Stimulated activated naive CD4-positive, alpha-beta T cell treated with Interleukin-2 at 50 U/mL for 16 hours (primary cell): ENCODE measurements at places on chromosomes 16 and 17.

GRCh38 chr16:12191102-12191501 lies 214.6 kb downstream of the SNX29 start:
- DNase-seq = no peak

DNA sequence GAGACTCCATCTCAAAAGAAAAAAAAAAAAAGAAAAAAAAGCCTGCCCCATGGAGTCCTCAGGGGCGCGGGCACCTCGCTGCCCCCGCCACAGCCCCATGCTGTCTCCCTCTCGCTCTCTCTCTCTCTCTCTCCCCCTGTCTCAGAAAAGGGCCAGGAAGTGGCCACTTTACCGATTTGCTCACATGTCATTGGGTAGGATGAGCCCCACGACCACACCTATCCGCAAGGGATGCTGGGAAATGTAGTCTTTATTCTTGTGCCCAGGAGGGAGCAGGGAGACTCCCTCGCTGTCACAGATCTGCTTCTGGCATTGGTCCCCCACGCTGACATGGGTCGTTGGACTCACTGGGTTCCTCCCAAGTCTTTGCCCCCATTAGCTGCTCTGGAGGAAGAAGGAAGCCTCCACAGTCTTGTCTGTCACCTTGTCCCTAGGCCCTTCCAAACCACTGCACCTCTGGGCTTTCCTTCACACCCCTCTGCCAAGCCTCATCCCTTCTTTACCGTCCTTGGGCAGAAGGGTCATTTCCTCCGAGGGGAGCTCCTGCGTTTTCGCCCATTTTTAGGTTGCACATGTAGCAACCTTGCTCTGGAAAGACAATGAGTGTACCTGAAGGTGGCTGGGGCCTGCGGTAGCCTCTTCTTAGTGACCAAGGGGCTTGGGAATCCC lies 6.9 kb upstream of the GJD3 start:
- DNase-seq = no peak

GRCh38 chr17:58254803-58255202 lies 16.4 kb downstream of the LPO start:
- DNase-seq = no peak

DNA sequence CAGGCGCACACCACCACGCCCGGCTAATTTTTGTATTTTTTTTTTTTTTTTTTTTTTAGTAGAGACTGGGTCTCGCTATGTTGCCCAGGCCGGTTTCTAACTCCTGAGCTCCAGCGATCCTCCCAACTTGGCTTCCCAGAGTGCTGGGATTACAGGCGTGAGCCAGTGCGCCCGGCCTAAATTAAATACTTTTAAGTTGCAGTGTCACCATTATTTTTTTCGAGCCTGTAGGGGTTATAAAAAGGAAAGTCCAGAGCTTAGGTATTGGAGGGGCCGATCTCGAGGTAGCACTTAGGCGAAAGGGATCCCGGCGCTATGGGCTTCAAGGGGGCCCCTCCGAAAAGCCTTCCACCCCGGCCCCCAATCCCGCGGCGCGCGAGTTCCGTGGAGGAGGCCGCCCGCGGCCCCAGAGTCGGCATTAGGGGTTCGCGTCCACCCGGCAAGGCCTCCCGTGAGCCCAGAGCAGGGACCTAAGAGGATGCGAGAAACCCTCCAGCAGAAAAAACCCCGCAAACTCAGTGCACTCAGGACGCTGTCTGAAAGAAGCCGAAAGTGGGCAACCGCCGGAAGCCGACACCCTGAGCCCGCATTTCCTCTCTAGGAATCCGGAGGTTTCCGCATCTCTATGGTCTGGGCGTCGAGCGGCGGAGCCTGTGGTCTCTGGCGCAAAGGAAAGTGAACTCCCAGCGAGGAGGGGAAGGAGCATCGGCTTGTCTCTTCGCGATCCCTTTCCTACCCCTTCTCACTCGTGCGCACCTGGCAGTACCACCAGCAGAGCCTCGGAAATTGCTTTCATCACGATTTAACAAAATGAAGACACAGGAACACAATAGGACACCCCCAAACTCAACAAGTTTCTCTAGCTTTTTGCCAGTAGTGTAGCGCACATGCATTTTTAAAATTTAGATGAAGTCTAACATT lies 14.1 kb upstream of the RGS9 start:
- peak; percentile 76 for DNase-seq
